Activated CD4-positive, alpha-beta T cell treated with anti-CD3 and anti-CD28 coated beads, Interleukin-2, amount 50 U/mL, for 48 hours (primary cell): ENCODE measurements at places on chromosomes 12 and 14.

GRCh38 chr14:69298131-69299071, 38.4 kb downstream of the GALNT16 start:
- no peak for DNase-seq

DNA sequence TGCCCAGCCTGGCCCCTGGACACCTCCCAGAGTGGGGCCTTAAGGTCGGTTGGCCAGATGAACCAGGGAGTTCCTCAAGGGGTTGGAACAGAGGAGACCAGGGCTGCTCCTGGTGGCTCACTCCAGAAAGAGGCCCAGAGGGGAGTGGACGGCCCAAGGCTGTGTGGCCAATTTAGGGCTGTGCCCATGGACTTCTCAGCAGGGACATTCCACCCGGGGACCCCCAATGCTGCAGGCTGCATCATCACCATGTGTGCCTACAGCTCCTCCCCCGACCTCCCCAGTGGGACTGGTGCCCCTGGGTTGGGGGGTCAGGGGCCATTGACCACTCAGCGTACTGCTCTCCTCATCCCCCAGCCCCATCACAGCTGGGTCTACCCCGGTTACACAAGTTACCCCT, 17.6 kb upstream of the CYP46A1 start:
- no peak for DNase-seq

GRCh38 chr12:59396919-59397318, 198.9 kb upstream of the SLC16A7 start:
- no peak for DNase-seq

GRCh38 chr12:107558141-107558815, 127.3 kb upstream of the PWP1 start:
- DNase-seq = no peak

DNA sequence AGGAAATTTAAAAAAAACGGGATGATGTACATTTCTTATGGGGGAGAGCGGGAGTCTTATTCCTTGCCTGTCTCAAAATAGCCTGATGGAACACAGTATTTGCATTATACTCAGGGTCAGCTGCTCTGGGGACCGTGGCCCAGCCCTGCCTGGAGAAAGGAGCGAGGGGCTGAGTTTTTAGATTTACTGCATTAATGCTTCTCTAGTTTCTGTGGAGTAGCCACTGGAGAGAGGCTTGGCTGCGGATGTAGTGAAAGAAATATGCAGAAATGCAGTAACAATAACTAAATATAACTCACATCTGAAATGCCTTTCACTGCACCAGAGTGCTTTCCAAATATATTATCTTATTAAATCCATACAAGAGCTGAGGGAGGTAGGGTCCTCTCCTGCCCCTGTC, 87.6 kb upstream of the MAP1LC3B2 start:
- DNase-seq = no peak

DNA sequence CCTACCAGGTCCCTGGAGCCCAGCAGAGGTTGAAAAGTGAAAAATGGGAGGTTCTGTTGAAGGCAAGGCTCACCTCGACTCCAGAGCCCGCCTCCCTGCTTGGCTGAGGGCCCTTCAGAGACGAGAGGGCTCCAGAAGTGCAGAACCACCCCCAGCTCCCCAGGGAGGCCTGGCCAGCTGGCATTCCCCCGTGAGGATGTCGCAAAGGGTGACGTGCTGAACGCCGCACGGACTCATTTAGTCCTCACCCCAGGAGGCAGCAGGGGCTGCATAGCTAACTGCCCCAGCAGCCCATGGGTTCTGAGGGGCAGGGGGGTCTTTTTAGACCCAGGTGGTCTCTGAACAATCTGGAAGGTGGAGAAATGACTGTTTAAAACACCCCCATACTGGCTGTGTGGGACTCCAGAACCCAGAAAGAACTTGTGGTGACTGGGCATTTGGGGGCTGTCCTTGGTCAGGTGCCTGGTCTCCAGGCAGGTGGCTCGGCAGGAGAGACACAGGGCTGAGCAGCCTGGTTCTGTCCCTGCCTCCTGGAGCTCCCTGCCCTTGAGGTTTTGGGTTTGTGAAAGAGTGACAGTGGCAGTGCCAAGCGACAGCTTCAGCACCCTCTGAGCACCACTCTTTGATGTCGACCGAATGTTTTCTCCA, 32.0 kb downstream of the ANAPC7 start:
- no peak for DNase-seq

- DNase-seq = no peak
Observed at GRCh38 chr12:67782573-67782972, 134.0 kb downstream of the DYRK2 start.

- no peak for DNase-seq
Observed at GRCh38 chr14:67749341-67750084, 47.8 kb downstream of the RDH12 start.

GRCh38 chr12:99977550-99977949, 7.2 kb downstream of the ANKS1B start:
- DNase-seq = no peak

GRCh38 chr14:105071326-105071725, 6.1 kb upstream of the GPR132 start:
- DNase-seq = no peak

- no peak for DNase-seq
Observed at GRCh38 chr12:70648191-70648590, 11.0 kb upstream of the PTPRB start.

DNA sequence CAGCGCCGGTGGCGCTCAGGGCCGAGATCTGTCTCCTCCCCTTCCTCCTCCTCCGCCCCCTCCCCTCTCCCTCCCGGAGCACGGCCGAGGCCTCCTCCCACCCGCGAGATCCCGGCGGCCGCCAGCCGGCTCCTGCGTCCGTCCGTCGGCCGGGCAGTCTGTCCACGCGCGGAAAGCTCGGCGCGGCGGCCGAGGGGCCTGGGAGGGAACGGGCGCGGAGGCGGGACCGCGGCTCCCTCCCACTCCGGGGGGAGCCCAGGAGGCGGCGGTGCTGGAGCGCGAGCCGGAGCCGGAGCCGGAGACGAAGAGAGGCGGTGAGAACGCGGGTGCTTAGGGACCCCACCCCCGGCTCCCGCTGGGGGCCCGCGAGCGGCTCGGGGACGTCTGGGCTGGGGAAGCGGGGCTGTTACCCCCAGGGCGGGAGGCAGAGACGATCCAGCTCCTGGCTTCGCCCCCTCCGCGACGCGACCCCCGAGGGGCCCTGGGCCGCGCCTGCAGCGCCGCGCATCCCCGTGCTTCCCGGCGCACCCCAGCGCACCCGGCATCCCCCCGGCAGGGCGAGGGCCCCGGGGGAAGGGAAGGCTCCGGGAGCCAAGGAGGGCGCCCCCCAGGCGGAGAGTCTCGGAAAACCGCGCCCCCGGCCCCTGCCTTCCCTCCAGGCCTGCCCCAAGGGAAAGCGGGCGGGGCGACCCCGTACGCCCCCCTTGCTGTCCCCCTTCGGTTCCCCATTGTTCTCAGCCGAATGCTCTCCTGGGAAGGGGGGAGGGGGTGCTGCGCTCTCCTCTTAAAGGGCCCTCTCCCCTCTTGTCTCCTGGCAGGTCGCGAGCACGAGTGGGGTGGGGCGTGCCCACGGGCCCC, at the start of gene DTX1:
TSS of gene DTX1 (plus strand) at position 100 of the 858 bp plus-strand sequence. CDS start 1,463 bp downstream, outside the sequence.
- DNase-seq = peak; percentile 54

DNA sequence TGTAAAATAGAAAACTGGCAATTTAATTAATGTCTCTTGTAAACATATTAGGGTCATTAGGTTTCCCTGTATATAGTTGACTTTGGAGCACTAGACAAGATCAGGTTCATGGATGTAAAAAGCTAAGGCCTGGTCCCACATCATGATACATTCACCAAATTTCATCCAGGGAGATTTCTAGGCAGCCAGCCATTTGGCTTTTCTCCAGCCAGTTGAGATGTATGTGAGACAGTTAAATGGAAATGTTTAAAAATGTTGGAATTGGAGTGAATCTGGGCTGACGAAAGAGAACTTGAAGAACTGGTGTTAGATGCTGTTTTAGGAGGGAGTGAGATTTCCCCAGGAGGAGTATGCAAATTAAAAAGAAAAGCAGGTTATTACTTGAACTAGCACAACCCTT, 41.8 kb upstream of the CLEC14A start:
- no peak for DNase-seq

- no peak for DNase-seq
Observed at GRCh38 chr14:74683406-74683805, 29.5 kb downstream of the AREL1 start.

- DNase-seq = no peak
Observed at GRCh38 chr12:53809005-53809404, 57.2 kb upstream of the CISTR start.

DNA sequence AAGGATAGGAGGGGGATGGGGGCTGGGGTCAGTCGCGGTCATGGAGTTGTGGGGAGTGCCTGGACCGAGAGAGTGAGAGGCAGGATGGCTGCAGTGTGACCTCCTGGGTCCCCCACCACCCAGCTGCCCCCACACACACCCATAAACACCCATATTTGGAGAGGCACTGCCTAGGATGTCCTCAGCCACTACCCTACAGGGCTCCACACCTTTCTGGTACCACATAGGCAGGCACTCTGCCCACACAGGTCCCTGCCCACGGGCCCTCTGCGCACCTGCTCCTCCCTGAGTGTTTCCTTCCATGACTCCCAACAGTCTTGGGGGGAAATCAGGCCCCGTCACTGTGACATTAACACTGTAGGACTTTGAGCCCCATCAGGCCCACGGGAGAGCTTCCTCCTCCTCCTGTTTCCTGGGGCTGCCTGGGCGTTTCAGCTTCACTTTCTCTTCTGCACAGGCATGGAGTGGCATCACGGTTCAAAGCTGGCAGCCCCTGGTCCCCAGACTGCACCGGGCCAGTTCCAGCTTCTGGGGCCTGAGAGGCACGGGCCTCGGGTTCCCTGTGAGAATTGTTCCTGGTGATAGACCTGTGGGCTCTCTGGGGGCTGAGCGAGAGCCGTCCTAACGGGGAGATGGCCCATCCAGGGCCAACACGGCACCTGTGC, 207.0 kb upstream of the C14orf180 start:
- DNase-seq = no peak

- peak; percentile 80 for DNase-seq
Observed at GRCh38 chr12:111405859-111406473, at the start of gene SH2B3. Gene SH2B3 (plus strand): TSS chr12:111405923. CDS start chr12:111418146, 12,223 bp downstream.

GRCh38 chr12:40691913-40692764, at the start of gene CNTN1:
Gene CNTN1 (plus strand): TSS chr12:40692439.
- DNase-seq = no peak

DNA sequence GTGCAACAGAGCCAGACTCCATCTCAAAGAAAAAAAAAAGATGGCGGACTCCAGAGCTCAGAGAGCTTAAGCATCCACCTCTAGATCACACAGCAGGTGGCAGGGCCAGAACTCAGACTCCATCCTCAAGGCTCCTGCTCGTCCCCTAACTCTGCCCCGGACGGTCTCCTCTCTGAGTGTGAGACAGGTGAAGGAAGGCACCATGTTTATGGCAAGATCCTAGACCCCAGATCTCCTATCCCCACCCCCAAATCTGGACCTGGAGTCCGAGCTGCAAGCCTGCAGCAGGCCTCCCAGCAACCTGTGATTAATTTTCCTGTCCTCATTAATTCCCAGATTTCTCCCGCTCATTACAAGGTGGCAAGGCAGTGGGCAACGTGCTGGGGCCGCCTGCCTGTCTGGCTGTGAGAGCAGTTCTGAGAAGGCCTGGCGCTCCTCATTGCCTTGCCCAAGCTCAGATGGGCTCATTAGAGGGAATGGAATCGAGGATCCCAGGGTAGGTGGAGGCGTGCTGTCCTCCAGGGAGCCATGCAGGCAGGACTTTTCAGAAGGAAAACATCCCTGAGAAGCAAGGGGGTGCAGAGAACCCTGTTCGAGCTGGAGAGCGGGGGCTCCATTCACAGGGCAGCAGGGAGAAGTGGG, 296.6 kb upstream of the RTL1 start:
- DNase-seq = no peak

GRCh38 chr14:61925043-61925442, 162.8 kb downstream of the SNAPC1 start:
- DNase-seq = peak; percentile 15

- no peak for DNase-seq
Observed at GRCh38 chr14:80206351-80207080, 4.8 kb downstream of the DIO2 start.

- DNase-seq = no peak
Observed at GRCh38 chr12:83818881-83819280, 1093.7 kb downstream of the SLC6A15 start.

- DNase-seq = no peak
Observed at GRCh38 chr14:55059333-55059732, 7.9 kb downstream of the MAPK1IP1L start.

DNA sequence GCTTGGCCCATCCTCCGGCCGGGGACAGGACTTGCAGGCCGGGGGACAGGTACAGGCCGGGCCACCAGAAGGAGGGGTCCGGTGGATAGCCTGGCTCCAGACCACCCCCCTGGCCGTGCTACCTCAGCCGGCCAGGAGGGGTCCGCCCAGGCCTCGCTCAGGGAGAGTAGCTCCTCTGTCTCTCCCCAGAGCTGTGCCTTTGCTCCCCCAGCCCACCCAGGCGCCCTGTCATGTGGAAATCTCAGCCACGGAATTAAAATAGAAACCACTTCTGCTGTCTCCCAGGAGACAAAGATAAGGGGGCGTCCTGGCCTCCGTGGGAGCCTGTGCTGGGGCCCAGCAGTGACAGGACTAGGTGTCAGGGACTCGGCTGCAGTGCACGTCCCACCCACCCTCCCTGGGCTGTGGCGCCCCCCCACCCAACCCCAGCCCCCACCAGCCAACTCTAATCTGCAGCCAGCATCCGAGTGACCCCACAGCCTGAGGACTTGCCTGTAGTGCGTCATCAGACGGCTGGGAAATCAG, 3.3 kb upstream of the CRIP2 start:
- DNase-seq = no peak

- DNase-seq = no peak
Observed at GRCh38 chr14:100709289-100710284, 17.1 kb upstream of the DLK1 start.

DNA sequence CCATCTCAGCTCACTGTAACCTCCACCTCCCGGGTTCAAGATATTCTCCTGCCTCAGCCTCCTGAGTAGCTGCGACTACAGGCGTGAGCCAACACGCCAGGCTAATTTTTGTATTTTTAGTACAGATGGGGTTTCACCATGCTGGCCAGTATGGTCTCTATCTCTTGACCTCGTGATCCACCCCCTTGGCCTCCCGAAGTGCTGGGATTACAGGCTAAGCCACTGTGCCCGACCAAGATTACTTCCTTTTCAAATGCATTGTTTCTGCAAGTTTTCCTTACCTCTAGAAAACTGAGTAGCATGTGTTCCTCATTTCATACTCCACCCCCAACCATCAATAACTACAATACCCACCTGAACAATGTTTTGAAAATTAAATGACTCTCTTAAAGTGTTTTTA, 13.1 kb downstream of the ARF6 start:
- no peak for DNase-seq

- no peak for DNase-seq
Observed at GRCh38 chr14:89294060-89294459, 123.0 kb downstream of the FOXN3 start.

- DNase-seq = no peak
Observed at GRCh38 chr14:103576371-103577024, 13.7 kb downstream of the COA8 start.
